ENCODE measurements at places on chromosomes 5 and 9.
A peak's percentile ranks its signal among the peaks of the same experiment; 100 is the strongest.

- no peak for DNase-seq
These were observed 8.2 kb upstream of the GDNF start for GRCh38 chr5:37847978-37848425.

- DNase-seq = peak; percentile 40
These were observed 12.5 kb upstream of the EXOSC2 start for GRCh38 chr9:130680836-130681768.

DNA sequence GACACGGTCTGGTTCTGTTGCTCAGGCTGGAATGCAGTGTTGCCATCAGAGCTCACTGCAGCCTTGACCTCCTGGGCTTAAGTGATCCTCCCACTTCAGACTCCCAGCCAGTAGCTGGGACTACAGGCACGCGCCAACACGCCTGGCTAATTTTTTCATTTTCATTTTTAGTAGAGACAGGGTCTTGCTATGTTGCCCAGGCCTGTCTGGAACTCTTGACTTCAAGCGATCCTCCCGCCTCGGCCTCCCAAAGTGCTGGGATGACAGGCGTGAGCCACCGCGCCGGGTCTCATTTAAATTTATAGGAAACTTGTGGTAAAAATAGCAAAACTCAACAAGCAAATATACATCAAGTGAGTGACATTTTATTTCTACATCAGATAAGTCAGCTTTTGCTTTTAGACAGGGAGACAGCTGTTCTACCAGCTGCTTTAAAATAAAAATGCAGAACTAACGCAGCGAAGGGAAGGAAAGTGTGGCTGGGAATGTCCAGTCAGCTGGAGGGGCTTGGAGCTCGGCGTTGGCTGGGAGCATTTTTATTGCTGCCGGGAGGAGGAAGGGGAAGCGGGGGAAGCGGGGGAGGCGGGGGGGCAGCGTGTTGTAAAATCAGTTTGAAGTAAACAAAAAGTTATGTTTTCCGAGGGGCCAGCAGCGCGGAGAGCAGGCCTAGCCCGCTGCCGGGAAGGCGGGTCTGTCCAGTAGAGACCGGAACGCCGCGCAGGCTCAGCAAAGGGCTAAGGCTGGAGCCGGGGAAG is 707 bp upstream of the ZFYVE16 start:
- no peak for DNase-seq

- DNase-seq = no peak
These were observed 47.6 kb upstream of the PPP1R2B start for GRCh38 chr5:156802501-156802900.

GRCh38 chr5:87151547-87151946 is 116.1 kb upstream of the RASA1 start:
- DNase-seq = no peak

GRCh38 chr9:137470785-137471184 is 11.7 kb upstream of the NSMF start:
- no peak for DNase-seq

- no peak for DNase-seq
These were observed 356.4 kb upstream of the GRAMD2B start for GRCh38 chr5:126066836-126067235.

DNA sequence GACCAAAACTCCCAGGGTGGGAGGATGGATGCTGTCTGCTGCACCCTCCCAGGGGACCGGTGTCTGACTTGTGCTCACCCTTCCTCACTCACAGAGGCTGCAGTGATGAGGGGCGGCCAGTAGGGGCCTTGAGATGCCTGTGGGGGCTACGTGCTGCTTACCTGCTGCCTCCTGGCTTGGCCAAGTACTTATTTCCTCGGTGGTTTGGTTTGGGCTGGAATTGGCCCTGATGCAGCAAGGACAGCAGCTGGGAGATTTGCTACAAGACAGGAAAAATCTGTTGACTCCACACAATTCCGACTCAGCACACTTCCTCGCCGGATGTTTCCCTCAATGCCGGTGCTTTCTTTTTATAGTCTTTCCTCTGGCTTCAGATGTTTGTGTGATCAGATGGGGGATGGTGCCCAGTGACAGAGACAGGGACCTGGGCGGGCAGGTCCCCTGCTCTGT is 6.6 kb downstream of the PCDH12 start:
- no peak for DNase-seq

- DNase-seq = no peak
These were observed 45.7 kb upstream of the SPATA31C2 start for GRCh38 chr9:88183798-88184495.

DNA sequence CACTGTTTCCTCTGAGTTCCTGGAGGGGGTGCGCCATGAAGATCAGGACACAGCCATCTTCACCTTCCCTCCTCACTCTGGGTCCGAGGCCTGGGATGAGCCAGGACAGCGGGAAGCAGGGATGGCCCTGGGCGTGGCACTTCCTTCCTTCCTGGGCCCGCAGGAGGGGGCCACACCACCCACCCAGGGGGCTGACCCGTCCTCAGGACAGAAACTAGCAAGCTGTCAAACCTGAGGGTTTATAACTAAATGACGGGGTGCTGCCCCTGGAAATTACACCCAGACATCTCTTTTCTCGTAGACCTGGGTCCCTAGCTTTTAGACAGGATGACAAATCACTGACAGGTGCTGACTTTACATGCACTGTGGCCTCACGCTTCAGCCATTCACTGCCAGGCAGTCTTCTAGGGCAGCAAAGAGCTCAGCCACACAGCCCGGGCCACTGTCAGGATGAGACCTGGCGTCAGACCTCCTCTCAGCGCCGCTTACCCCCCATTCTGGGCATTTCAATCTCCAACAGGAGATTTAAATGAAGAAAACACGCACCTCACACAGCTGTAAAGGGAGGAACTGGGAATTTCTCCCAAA is 8.1 kb downstream of the FCN2 start:
- DNase-seq = no peak

DNA sequence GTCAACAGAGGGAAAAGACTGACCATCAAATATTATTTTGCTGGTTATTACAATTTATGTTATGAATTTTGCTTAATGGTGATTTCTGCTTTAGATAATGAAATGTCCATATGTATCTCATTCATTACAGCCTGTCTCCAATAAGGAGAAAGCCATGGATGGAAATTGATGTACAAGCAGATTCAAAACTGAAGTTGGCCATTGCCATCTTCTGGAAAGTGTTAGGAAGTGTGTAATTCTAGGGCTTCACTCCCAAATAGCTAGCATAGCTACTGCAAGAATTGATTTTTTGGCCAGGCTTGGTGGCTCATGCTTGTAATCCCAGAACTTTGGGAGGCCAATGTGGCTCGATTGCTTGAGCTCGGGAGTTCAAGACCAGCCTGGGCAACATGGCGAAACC is 45.8 kb downstream of the DYNC2I2 start:
- no peak for DNase-seq

GRCh38 chr5:175712681-175713085 is 54.8 kb downstream of the HRH2 start:
- no peak for DNase-seq

DNA sequence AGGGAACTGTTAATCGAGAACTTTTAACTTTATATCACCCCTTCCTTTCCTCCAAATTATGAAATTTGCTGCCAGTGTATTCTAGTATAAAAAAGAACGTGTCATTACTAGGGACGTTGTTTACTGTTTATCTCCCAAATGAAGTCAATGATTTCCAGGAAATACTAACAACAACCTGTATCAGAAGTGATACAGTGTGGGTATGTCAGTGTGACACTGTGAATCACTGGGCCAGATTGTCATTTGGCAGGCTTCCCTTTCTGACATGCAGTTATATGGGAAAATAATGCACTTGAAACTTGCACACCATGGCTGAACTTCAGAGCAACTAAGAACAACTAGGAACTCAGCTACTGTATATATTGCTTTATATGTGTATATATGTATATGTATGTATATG is 12.6 kb downstream of the ZNF462 start:
- no peak for DNase-seq

- DNase-seq = no peak
These were observed 178.7 kb downstream of the PLK2 start for GRCh38 chr5:58281189-58281588.

DNA sequence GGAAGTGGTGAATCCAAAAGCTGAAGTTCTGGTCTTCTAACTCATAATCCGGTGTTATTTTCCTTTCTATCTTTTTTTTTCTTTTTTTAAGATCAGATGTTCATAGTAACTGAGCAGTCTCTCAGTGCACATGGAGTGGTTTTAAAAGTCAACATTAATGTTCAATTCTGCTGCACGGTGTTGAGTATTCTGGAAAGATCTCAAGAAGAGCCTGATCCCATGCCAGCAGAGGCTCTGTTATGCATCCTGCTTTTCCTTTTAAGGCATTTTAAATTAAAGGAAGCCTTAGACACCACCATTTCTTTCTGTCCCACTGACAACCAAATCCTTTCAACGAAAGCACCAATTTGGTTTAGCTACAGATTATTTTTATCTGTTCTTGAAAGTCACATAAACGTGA is 33.4 kb downstream of the SEMA5A start:
- no peak for DNase-seq

DNA sequence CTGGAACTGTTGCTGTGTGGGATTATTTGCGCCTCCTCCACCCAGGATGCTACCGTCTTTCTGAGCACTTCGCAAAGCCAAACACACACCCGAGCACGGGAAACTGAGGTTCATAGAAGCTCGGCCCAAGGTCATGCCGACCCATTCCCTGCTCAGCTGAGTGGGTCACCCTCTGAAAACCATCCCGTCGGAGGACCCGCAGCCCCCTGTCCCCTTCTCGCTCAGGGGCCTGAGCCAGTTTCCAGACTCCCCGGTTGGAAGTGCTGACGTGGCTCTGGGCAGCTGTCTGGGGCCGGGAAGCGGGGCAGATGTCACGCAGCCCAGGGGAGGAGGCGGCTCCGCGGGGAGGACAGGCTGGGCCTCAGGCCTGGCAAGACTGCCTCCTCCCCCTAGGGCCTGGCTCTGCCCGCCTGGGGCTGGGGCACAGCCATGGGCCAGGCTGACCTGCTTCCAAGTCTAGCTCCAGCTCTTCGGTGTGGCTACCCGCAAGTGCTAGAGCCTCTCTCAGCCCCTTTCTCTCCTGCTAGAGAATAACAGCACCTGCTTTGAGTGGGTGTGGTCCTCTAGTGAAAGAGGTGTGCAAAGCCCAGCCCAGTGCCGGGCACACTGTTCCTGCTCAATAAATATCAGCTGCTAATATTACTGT is 9.9 kb upstream of the CXXC5 start:
- peak; percentile 82 for DNase-seq

GRCh38 chr9:130682421-130683121 is 11.0 kb upstream of the EXOSC2 start:
- peak; percentile 60 for DNase-seq

GRCh38 chr9:93012963-93013855 is 45.3 kb upstream of the SUSD3 start:
- no peak for DNase-seq

All from anterior cingulate cortex (tissue), 58 donors.